ENCODE measurements at places on chromosomes 16 and 17.

DNA sequence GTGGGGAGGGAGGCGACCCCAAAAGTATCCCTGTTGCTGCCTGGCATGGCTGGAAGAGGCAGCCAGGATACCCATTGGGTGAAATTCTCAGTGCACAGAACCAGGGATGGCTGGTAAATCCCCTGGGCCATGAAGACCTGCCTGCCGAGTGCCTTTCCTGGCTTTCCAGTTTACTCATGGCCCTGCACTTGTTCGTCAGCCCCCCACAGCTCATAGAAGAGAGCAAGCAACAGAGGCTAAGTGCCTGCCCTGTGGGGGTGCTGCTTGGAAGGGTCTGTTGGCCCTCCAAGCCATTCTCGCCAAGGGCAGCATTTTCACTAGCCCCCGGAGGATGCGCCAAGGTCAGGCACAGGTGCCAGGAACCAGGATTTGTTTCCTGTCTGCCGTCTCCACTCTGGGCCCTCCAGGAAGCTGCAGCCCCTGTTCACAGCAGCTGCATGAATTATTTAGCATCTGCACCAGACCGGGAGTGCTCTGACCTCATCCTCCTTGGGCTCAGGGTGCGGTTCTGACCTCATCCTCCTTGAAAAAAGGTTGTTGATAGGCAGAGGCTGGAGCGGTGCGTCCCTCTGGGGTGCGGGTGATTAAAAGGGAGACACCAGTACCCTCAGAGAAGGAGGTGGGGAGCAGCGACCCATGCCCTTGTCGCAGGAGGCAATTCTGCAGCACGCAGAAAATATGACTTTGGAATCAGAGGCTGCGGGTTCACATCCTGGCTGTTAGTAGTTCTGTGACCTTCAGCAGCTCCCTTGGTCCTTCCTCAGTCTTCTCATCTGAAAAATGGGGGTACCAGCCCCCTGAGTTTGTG is 14.2 kb upstream of the CD300A start:
- H3K4me3 ChIP-seq, result no peak overlapping the region
- no peak for DNase-seq
- no peaks in the 10 kb centered on the region for H3K27me3 ChIP-seq
- peaks cover 44% of the 10 kb centered on the region for H3K4me1 ChIP-seq

DNA sequence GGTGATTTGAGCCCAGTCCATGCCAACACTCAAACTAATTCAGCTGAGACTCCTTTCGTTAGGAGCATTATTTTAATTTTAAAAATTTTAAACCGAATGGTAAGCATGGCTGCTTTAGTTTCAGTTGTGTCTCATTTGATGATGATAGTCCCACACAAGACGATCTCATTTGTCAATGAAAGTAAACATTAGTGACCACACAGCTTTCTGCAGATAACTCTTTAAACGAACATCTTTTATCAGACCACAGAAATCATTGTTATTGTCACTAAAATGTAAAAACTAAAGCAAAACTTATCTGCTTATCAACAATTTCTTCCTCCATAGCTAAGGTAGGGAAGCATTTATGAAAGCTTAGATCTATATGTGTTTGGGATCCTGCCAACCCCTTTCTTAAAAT is 382.2 kb downstream of the ZFHX3 start:
- no peak for DNase-seq
- peaks cover 19% of the 10 kb centered on the region for H3K4me1 ChIP-seq
- peak overlapping the region; percentile 84 for H3K4me3 ChIP-seq
- no peaks in the 10 kb centered on the region for H3K36me3 ChIP-seq

- H3K27me3 ChIP-seq, result no peaks in the 10 kb centered on the region
- H3K36me3 ChIP-seq, result no peaks in the 10 kb centered on the region
- no peak for DNase-seq
- no peak overlapping the region for H3K27ac ChIP-seq
- no peak overlapping the region for H3K4me3 ChIP-seq
- H3K4me1 ChIP-seq, result peaks cover 8% of the 10 kb centered on the region
Measured at GRCh38 chr16:56918467-56919012, 13.4 kb upstream of the HERPUD1 start.

DNA sequence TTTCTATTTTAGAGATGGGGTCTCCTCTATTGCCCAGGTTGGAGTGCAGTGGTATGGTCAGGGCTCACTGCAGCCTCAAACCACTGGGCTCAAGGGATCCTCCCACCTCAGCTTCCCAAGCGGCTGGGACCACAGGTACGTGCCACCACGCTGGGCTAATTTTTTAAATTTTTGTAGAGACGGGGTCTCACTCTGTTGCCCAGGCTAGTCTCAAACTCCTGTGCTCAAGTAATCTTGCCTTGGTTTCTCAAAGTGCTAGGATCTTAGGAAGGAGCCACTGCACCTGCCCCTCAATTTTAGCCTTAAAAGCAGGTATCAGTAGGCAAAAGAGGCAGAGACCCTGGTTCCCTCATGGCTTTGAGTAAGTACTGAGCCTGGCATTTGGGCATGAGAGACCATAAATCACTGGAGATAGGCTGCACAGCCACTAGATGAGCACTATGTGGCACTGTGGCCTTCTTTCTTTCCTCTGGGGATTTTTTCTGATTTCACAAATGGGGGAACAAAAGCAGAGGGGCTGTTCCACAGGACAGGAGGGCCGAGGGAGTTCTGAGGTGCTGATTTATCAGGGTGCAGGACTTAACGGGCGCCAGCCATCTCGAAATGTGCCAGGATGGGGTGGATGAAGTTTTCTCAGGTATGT is 82.2 kb downstream of the PLXDC1 start:
- H3K27ac ChIP-seq, result no peak overlapping the region
- peaks cover 8% of the 10 kb centered on the region for H3K4me1 ChIP-seq
- DNase-seq, result no peak
- no peaks in the 10 kb centered on the region for H3K27me3 ChIP-seq

- no peak overlapping the region for H3K27ac ChIP-seq
- no peaks in the 10 kb centered on the region for H3K4me1 ChIP-seq
- H3K27me3 ChIP-seq, result no peaks in the 10 kb centered on the region
- no peak for DNase-seq
- no peaks in the 10 kb centered on the region for H3K36me3 ChIP-seq
Measured at GRCh38 chr16:79363035-79363434, 237.5 kb downstream of the MAF start.

DNA sequence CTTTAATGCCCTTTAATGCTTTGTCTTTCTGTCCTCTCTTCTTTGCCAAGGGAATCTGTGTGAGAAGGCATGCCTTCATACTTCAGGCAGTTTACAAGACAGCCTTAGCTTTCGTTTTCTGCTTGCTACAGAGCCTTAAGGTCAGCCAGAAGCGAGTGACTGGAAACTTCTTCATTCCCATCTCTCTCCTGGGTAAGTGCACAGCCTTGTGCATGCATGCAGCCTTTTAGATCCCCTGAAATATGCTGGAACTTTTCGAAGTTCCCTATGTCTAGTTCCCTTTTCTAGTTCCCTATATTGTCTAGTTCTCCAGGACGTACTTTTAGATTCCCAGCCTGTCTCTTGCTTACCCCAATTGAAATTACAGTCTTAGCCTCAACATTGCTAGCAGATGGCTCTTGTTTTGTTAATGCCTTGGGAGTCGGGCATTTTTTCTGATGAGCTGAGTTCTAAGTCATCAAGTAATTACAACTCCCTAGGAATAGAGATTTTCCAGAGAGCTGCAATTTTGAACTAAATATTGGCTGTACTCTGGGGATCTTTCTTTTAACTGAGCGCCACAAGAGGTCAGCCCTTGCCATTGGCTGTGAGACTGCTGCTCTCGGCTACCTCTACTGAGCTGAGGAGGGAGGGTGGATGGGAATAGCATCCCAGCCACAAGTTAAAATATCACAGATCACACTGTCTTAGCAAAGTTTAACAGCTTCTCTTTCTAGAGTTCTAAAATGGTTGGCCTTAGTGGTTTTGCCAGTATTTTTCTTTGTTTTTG is 22.7 kb upstream of the PPM1D start:
- H3K27ac ChIP-seq, result peak overlapping the region; percentile 77
- no peaks in the 10 kb centered on the region for H3K27me3 ChIP-seq
- H3K4me3 ChIP-seq, result peak overlapping the region; percentile 42
- peaks cover 19% of the 10 kb centered on the region for H3K4me1 ChIP-seq
- no peaks in the 10 kb centered on the region for H3K36me3 ChIP-seq

- no peak for DNase-seq
- H3K4me3 ChIP-seq, result no peak overlapping the region
- H3K36me3 ChIP-seq, result peaks cover 80% of the 10 kb centered on the region
- H3K27me3 ChIP-seq, result no peaks in the 10 kb centered on the region
- peaks cover 12% of the 10 kb centered on the region for H3K4me1 ChIP-seq
Measured at GRCh38 chr17:47816111-47816735, 5.4 kb downstream of the OSBPL7 start.

- DNase-seq, result no peak
- H3K4me3 ChIP-seq, result no peak overlapping the region
- no peaks in the 10 kb centered on the region for H3K27me3 ChIP-seq
- H3K36me3 ChIP-seq, result no peaks in the 10 kb centered on the region
- H3K27ac ChIP-seq, result no peak overlapping the region
- peaks cover 31% of the 10 kb centered on the region for H3K4me1 ChIP-seq
Measured at GRCh38 chr16:4206680-4207079, 35.2 kb downstream of the SRL start.

- H3K27me3 ChIP-seq, result peaks cover 10% of the 10 kb centered on the region
- H3K4me1 ChIP-seq, result peaks cover 43% of the 10 kb centered on the region
- H3K36me3 ChIP-seq, result no peaks in the 10 kb centered on the region
- H3K4me3 ChIP-seq, result no peak overlapping the region
Measured at GRCh38 chr16:54289945-54290832, 3.6 kb upstream of the IRX3 start.

DNA sequence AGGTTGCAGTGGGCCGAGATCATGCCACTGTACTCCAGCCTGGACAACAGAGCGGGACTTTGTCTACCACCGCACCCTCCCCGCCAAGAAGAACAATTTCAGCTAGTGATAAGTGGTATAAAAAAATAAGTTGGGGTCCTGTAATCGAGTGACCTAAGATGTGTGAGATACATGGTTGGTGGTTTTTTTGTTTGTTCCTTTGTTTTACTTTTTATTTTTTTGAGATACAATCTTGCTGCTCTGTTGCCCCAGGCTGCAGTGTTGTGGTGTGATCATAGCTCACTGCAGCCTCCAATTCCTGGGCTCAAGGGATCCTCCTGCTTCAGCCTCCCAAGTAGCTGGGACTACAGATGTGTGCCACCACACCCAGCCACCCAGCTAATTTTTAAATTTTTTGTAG is 58.7 kb downstream of the PITPNC1 start:
- peaks cover 46% of the 10 kb centered on the region for H3K4me1 ChIP-seq
- H3K36me3 ChIP-seq, result no peaks in the 10 kb centered on the region
- no peaks in the 10 kb centered on the region for H3K27me3 ChIP-seq
- H3K4me3 ChIP-seq, result no peak overlapping the region

- H3K4me3 ChIP-seq, result no peak overlapping the region
- peaks cover 32% of the 10 kb centered on the region for H3K4me1 ChIP-seq
- no peaks in the 10 kb centered on the region for H3K36me3 ChIP-seq
- no peak overlapping the region for H3K27ac ChIP-seq
- no peaks in the 10 kb centered on the region for H3K27me3 ChIP-seq
Measured at GRCh38 chr17:79993390-79994227, 42.1 kb downstream of the TBC1D16 start.

DNA sequence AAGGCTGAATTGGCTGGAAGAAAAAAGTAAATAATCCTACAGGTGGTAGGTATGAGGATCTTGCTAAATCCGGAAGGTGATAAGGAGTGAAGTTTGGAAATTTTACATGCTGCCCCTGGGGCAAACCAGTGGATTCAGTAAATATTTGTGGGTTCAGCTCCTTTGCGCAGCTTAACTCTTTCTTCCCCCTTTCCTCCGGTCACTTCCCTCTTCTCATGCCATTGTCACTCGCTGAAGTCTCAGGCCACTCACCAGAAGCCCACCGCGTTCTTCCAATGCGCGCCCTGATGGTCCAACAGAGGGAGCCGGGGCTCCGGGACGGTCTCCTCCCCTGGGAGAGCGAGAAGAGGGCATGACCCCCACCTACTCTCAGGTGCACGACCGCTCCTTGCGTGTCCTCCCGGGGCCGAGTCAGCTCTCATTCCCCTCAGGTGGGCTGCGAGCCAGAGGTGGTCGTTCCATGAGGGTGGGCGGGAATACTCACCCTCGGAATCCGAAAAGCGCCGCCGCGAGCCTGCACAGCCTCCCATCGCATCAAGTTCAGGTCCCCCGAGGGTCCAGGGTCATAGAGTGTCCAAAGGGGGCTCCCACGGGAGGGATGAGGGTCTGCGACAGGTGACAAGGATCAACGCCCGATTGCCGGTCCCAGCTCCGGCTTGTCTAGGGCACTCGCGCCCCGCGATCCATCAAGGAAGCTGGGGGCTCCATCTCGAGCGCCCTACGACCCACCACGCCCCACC is 474 bp downstream of the CLN3 start:
- H3K27me3 ChIP-seq, result no peaks in the 10 kb centered on the region
- H3K36me3 ChIP-seq, result peaks cover 35% of the 10 kb centered on the region
- H3K4me3 ChIP-seq, result peak overlapping the region; percentile 99
- H3K27ac ChIP-seq, result peak overlapping the region; percentile 95

DNA sequence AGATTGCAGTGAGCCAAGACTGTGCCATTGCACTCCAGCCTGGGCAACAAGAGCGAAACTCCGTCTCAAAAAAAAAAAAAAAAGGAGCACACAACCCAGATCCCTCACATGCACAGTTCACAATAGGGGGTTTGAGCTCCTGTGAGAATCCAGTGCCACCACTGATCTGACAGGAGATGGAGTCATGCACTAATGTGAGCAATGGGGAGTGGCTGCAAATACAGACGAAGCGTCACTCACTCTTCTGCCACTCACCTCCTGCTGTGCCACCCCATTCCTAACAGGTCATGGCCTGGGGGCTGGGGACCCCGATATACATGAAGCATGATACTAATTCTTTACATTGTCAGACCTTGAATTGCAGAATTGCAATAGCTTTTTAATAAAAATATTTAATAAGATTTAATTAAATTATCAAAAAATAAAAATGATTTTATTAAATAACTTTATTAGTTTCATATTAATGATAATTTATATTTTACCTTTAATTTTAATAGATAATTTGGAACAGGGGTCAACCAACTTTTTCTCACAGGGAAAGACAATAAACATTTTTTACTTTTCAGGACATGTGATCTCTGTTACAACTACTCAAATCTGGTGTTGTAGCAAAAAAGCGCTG is 171.4 kb downstream of the COPRS start:
- H3K27me3 ChIP-seq, result no peaks in the 10 kb centered on the region
- H3K27ac ChIP-seq, result no peak overlapping the region
- no peak overlapping the region for H3K4me3 ChIP-seq
- peaks cover 15% of the 10 kb centered on the region for H3K4me1 ChIP-seq
- H3K36me3 ChIP-seq, result no peaks in the 10 kb centered on the region
- no peak for DNase-seq

GRCh38 chr17:73936908-73937627 is 266.4 kb upstream of the RPL38 start:
- peaks cover 16% of the 10 kb centered on the region for H3K27me3 ChIP-seq
- no peak overlapping the region for H3K27ac ChIP-seq
- no peaks in the 10 kb centered on the region for H3K4me1 ChIP-seq
- no peak overlapping the region for H3K4me3 ChIP-seq

GRCh38 chr16:65975049-65975708 is 391.3 kb upstream of the CDH5 start:
- no peaks in the 10 kb centered on the region for H3K27me3 ChIP-seq
- H3K27ac ChIP-seq, result no peak overlapping the region
- H3K4me1 ChIP-seq, result no peaks in the 10 kb centered on the region
- no peak overlapping the region for H3K4me3 ChIP-seq

- H3K4me1 ChIP-seq, result no peaks in the 10 kb centered on the region
- H3K27me3 ChIP-seq, result no peaks in the 10 kb centered on the region
- DNase-seq, result no peak
- H3K4me3 ChIP-seq, result no peak overlapping the region
Measured at GRCh38 chr17:20890338-20890737, 152.5 kb downstream of the USP22 start.

GRCh38 chr17:71423871-71424546 is 696.8 kb upstream of the SOX9 start:
- no peak overlapping the region for H3K27ac ChIP-seq
- no peaks in the 10 kb centered on the region for H3K4me1 ChIP-seq
- no peak for DNase-seq
